ENCODE measurements at places on chromosomes 5 and 9.
A peak's percentile ranks its signal among the peaks of the same experiment; 100 is the strongest.

GRCh38 chr5:17398431-17398830, 99.6 kb upstream of the TAF11L2 start:
- DNase-seq, result no peak

DNA sequence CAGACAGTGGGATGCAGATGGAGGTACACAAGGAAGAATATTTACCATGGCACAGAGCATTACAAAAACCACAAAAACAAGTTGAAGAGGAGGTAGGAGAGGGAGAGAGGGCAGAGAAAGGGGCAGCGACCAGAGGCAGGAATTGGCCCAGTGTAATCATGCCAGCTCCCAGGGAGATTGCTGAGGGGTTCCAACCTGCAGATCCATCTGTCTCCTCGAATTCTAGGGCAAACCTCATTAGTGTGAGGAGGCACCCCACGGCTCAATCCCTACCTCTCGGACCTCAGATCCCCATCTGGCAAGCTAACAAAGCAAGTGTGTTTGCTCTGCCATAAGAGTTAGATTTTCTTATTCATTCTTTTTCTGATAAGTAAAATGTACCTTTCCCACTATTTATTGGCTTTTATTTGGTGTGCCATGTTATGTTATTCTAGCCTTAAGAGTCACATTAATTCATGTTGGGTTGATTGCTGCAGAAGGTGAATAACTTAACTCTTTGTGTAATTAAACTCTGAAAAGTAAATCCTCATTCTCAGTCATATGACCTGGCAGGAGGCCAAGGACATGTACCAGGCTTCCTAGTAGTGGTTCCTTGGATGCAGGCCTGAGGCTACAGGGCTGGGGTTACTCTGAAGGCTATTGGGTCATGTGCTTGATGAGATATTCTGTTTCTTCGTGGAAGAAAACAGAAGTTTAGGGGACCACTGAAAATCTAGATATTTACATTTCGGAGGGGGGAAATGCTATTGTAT, 315.2 kb upstream of the ATP10B start:
- no peak for DNase-seq

DNA sequence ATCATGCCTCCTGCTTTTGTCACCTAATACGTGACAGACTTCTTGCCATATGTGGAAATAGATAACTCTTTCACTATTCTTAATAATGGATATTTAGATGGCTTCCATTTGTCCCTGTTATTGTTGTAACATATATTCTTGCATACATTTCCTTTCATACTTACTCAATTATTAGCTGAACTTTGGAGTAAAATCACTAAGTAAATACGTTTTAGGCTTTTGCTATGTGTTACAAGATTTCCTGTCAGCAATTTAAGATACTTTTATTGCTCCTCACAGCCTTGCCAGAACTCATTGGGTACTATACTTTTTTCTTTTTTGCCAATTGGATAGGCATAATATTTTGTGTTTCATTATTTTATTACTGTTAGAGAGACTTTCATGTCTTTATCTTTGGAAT, 26.9 kb downstream of the CCNH start:
- DNase-seq, result no peak

- DNase-seq, result no peak
These were observed 36.8 kb downstream of the UGT3A2 start for GRCh38 chr5:36029914-36030313.

- no peak for DNase-seq
These were observed 550.0 kb downstream of the BNC2 start for GRCh38 chr9:16320338-16320902.

DNA sequence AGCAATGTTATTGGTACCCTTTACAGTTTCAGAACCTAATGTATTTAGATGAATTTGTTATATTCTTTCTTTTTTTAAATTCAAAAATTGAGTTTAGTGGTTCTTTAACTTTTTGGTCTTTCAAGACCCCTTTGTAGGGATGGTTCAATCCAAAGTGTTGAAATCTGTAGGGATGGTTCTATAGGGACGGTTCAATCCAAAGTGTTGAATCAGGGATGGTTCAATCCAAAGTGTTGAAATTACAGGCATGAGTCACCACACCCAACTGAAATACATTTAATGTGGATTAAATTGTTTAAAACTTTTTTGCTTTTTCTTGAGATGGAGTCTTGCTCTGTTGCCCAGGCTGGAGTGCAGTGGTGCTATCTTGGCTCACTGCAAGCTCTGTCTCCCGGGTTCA, 30.6 kb downstream of the SNX2 start:
- DNase-seq, result no peak

GRCh38 chr9:128099932-128100491, 27.5 kb downstream of the PTGES2 start:
- DNase-seq, result no peak

DNA sequence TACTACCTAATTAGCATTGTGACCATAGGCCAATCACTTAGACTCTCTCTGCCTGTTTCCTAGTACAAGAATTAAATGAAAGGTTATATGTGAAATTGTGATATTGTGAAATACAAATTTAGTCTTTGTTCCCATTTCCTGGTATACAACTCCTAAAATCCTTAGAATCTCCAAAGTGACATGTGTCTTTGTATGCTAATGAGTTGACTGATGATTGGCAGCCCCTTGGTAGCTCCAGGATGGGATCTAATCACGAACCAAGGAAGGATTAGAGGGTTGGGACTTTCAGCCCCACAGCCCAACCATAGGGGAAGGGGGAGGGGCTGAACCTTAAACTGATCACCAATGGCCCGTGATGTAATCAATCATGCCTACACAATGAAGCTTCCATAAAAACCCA, 31.6 kb downstream of the ATP6V0E1 start:
- DNase-seq, result no peak

DNA sequence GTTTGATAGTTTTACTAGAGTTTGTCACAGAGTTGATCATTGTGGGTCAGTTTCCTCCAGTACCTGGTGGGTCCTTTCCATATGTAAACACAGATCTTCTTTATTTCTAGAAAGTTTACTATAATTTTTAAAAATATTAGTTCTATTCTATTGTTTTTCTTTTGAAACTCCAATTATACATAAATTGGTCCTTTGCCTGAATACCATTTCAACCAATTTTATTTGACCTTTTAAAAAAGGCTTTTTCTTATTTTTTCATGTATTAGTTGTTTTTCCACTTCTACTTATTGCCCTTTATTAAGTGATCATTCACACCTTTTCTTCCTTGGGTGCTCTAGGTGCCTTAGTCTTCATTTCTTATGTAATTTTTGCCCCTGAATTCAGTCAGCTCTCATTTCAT, 33.0 kb upstream of the MUSK start:
- no peak for DNase-seq

DNA sequence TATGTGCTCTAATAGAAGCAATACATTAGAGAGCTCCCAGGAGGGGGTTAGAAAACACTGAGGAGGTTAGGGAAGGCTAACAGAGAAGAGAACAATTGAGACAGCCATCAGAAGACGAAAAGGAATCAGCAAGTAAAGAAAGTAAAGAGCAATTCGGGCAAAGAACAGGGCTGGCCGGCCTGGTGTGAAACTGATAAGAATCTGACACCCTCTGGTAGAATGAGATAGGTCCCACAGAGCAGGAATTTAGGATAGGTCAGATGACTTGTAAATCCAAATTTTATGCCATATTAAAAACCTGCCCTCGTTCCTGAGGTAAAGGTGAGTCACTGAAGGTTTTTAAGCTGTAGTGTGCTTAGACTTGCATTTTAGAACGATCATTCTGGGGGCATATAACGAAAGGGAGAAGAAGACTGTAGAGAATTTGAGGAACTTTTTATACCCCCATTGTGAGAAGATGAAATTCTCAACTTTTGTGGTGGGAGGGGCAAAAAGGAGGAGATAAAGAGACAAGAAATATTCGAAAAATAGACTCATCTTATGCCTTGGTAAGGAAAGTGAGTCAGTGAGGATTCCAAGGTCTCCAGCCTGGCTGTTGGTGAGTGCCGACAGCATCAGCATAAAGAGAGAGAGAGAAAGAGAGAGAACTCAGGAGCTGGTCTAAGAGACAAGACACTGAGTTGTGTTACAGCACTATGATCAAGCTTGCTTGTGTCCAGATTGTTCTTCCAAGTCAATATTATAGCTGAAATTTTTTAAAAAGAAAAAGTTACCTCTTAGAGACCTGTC, 51.3 kb downstream of the TMEM167A start:
- no peak for DNase-seq

DNA sequence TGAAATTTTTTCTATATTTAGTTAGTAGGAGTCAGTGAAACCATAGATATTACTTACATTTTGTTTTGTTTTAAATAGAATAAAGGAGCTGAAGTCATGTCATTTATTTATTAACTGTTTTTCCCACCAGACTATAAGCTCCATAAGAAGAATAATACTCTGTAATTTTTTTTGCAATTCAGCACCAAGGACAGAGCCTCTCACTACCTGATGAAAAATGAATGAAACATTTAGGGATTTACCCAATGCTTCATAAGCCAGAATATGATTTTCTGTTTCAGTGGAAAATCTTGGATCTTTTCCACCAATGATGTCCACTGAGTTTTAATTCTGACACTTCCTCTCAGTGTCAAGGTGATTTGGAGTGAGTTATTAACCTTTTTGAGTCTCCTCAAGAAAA, 624.9 kb upstream of the GRAMD2B start:
- no peak for DNase-seq

DNA sequence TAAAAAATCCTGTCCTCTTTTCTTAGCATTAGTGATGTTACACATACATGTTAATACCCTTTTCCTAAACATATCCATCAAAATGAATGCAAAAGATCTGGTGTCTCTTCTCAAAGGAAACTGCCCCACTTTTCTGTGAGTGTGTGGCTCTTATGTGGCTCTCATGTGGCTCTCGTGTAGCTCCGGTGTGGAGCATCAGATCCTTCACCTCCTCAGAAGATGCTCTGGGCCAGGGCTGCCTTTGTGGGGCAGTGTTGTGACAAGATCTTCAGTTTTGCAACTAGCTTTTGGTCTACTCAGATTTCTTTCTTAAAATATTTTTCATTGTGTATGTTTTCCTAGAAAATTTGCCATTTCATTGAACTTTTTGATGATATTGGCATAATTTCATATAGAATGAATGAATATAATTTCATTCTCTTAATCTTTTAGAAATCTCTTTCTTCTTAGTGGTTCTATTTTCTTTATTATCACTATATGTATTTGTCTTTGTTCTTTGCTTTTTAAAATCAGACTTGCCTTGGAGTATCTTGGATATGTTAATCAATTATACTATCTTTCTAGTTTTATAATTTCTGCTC, 19.4 kb downstream of the GARNL3 start:
- DNase-seq, result peak; percentile 18

DNA sequence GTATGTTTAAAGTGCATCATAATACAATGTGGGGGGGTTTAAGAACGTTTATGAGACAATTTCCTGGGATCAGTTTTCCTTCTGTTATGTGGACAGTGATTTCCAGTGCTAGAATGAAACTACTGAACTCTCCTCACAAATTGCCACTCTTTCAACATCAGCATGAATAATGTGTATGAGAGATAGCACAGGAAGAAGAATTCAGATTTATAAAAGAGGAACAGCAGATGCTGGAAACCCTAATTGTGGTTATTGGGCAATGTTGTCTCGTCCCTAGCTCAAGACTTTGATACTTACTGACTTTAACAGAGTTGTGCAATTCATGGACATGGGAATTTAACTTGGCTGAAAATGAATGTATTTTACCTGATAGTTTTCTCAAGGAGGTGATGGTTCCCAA, 410.8 kb upstream of the MEF2C start:
- DNase-seq, result no peak

- no peak for DNase-seq
These were observed 84.0 kb upstream of the APC start for GRCh38 chr5:112653638-112654205.

DNA sequence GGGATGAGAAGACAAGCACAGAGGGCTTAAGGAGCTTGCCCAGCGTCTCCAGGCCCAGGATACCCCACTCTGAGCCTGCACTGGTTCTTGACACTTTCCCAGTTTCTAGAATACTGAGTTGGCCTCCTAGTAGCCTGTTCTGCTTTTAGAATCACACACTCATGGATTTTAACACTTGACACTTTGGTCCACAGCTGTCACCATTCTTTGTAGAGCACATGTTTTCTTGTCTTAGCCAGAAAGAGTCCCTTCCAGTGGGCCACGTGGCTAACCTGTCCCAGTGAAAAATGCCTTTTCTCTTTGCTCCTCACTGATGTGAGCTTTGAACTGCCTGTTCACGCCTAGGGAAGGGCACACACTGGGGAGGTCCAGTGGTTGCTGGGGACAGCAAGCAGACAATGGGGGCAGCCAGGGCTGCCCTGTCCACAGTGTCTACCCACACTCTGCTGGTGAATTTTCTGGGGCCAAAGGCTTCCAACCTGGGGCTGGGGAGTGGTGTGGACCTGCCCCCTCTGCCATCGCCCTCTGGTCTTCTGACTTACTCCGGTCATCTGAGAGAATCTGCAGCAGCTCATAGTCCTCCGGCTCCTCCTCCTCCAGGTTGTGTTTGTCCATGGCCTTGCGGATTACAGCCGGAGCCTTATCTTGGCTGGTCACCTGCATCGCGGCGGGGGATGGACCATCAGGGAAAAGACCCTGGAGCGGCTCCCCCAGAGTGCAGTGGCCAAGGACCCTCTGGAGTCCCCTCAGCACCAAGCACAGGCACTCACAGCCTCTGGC, 21.1 kb downstream of the RALGDS start:
- DNase-seq, result no peak

DNA sequence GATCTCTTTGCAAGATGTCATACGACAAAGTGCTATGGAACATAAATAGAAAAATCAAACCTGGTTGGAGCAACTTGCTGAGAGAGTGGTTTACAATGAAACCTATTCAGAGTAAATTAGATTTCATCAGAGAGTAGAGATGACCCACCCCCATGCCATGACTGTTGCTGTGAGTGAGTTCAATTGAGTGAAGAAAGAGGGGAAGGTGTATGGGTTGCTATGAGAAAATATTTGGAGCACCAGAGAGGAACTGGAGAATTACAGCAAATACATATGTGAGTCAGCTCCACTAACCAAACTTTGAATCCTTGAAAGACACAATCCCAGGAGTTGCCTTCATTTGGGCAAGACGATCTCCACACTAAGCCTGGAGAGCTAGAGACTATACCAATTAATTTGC, 217.2 kb downstream of the RFX3 start:
- no peak for DNase-seq

DNA sequence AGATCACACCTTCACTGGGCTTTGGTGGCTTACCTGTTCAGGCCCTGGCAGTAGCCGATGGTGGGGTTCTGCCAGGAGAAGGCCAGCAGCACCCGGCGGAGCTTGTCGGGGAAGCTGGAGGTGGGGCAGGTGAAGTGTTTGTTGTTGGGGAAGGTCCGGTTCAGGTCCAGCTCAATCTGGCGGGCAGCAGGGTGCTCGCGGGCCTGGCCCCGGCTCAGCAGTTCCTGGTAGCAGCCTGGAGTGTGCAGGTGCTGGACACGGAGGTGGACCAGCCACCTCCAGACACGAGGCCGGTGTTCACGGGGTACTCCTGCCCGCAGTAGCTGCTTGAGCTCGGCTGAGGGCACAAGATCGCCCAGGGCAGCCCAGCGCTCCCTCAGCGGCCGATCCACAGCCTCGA, 16.2 kb upstream of the CORO2A start:
- no peak for DNase-seq

Data from CD4-positive, alpha-beta T cell treated with Interleukin-15 for 1 hour (primary cell).